ENCODE measurements at places on chromosomes 13 and 19. TPM values are rescaled to one million over a fixed set of nuclear protein-coding genes. Genes with fewer than 3 reads are reported as not detected.
A peak's percentile ranks its signal among the peaks of the same experiment; 100 is the strongest.

Gene KLK11
- 7.2 TPM for total RNA-seq

GRCh38 chr19:13717194-13717643 is 47.1 kb upstream of the MRI1 start:
- DNase-seq, result no peak

DNA sequence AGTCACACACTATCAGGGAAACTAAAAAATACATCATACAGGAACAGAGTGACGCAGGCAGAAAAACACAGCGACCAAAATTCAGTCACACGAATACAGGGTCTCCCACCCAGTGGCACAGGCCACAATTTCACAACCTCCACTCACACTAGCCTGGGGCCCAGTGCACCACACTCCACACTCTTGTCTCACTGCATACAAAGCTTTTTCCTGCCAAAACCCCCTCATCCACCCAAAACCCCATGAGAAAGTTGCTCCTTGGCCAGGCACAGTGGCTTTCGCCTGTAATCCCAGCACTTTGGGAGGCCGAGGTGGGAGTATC is 1.2 kb downstream of the S1PR5 start:
- DNase-seq, result no peak

Gene WASF3
- total RNA-seq, result 10.9 TPM

- no peak for DNase-seq
These were observed 640 bp upstream of the ZNF544 start for GRCh38 chr19:58227964-58228584.

DNA sequence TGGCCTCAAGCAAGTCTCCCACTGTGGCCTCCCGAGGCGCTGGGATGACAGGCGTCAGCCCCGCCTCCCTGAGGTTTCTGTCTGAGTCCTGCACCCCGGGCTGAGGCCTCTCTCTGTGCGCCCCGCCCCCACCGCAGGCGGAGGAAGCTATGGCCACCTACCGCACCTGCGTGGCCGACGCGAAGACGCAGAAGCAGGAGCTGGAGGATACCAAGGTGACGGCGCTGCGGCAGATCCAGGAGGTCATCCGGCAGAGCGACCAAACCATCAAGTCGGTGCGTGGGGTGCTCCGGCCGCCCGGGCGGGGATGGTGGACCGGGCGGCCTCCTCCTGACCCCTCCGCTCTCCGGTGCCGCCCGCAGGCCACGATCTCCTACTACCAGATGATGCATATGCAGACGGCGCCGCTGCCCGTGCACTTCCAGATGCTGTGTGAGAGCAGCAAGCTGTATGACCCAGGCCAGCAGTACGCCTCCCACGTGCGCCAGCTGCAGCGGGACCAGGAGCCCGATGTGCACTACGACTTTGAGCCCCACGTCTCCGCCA is 12.7 kb downstream of the ARHGAP45 start:
- peak; percentile 79 for DNase-seq

Gene COL5A3
- total RNA-seq, result 15.9 TPM

- no peak for DNase-seq
These were observed 4.7 kb downstream of the NKPD1 start for GRCh38 chr19:45156011-45156630.

DNA sequence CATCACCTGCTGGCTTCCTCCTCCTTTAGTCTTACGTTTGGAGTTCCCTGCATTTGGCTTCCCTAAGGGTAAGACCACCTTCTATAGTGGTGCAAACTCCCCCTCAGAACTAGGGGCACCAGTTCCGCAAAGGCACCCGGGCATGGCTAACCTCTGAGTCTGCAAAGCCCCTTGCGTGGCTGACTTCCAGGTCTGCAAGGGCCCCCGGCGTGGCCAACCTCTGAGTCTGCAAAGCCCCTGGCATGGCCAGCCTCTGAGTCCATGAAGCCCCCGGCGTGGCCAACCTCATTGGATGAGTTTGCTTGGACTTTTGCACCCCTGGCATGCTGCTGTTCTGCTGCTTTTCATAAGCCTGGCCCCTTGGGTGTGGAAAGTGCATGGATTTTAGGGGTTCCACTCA is 5.1 kb downstream of the MCF2L start:
- no peak for DNase-seq

GRCh38 chr19:42271045-42271419 is 2.0 kb downstream of the CIC start:
- no peak for DNase-seq

Gene GIPR
- total RNA-seq, result 5.7 TPM

DNA sequence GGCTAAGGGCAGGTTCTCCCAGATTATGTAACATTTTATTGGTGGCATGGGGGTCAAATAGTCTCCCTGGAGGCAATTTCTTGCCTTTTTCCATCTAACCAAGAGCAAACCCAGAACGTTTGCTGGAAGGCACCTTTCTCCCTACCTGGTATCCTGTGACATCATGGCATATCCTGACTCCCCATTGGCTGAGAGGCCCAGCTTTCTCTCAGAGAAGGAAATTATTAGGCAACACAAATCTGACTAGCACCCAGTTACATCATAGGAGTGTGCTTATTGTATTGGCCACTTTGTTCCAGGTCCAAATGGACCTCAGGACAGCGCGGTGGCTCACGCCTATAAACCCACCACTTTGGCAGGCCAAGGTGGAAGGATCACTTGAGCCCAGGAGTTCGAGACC is 13.0 kb downstream of the NTN5 start:
- DNase-seq, result no peak

GRCh38 chr13:113898391-113898790 is 34.5 kb upstream of the GAS6 start:
- no peak for DNase-seq

DNA sequence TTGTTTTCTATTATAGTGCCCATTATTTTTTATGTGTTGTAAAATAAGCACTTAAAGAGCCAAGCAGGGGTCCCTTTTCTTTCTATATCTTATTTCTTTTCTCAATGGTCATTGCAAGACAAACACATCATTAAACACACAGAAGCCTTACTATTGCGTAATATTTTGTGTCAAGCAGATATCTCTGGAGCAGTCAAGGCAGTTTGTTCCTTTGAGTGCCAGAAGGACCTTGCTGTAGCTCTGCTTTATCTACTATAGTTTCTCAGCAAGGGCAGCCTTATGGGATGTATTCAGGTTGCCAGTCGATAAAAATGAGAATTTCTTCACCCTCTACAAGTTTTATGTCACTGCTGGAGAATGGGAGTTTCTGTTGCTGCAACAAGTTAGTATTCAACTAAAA is 319.3 kb downstream of the TDRD3 start:
- DNase-seq, result peak; percentile 13

- DNase-seq, result no peak
These were observed 6.6 kb upstream of the DAPK3 start for GRCh38 chr19:3977242-3978143.

- DNase-seq, result no peak
These were observed 34.4 kb downstream of the STARD13 start for GRCh38 chr13:33251131-33251661.

Gene FUT3
- 31.4 TPM for total RNA-seq

Gene C19orf73
- 1.7 TPM for total RNA-seq

GRCh38 chr19:33303791-33304345 is 1.5 kb upstream of the CEBPA start:
- DNase-seq, result no peak

GRCh38 chr19:35030257-35031071 is at the start of gene SCN1B:
Gene SCN1B (plus strand): TSS chr19:35030470. CDS start chr19:35030821, 351 bp downstream.
- DNase-seq, result no peak

- peak; percentile 69 for DNase-seq
These were observed 73.7 kb downstream of the CYSLTR2 start for GRCh38 chr13:48727241-48728011.

Gene CYP2A6
- total RNA-seq, result 0.31 TPM

DNA sequence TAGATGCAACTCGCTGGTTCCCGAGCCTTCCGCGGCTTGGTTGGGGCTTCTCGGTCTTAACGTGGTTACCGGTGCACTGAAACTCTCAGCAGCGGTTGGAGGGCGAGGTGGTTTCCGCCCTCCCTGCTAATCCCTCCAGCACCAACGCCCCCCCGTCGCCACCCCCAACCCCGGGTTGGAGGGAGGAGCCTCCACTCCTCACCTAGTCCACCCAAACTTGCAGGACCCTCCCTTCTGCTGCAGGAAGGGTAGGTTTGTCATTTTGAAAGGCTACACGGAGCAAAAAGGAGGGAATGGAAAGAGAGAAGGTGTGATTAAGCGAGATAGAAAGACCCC is 465.0 kb downstream of the ITGBL1 start:
- no peak for DNase-seq

GRCh38 chr19:18098891-18099622 is 1.5 kb downstream of the MAST3 start:
- DNase-seq, result no peak

Gene PSG2
- not detected for total RNA-seq

DNA sequence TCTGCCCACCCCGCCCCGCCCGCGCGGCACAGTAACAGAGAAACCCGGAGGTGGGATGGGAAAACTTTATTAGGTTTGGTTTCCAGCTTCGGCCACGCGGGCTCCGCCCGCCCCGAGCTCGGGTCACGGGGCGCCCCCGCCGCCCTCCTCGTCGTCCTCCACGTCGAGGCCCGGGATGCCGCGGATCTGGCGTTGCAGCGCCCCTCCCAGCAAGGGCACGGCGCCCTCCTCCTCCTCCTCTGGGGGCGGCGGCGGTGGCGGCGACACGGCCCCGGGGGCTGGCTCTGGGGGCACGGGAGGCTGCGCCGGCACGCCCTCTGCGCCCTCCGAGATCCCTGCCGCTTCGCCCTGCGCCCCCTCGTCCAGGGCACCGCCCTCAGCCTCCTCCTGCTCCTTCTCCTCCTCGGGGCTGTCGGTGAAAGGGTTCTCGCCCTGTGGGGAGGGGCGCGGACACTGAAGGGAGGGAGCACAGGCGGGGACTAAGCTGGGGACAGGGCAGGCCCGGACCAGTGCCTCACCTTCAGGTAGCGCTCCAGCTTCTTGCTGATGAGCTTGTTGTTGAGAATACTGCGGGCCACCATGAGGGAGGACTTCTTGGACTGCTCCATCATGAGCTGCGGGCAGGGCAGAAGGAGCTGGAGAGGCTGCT is 536 bp upstream of the AKAP8 start:
- peak; percentile 33 for DNase-seq

DNA sequence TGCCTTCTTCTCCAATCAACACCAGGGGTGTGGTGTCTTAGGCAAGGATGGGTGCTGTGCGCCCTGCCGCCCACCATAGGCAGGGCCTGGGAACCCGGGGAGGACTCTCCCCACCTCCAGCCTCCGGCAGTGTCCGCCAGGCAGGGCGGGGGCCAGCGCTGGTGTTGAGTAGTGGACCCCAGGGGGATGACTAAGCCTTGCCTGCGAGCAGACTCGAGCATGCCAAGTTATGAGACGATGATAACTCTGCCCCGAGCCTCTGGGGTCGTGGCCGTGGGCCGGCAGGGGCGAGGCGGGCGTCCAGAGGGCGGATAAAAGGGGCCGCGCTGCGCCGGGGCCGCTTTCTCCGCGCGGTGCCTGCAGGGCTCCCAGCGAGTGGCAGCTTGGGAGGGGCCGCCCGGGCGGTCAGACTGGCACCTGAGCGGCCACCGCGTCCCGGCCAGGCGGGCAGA is at the start of gene MEDAG:
Gene MEDAG (plus strand): TSS at position 340 of the 452 bp plus-strand sequence. CDS start 245 bp downstream, outside the sequence.
- DNase-seq, result peak; percentile 26

DNA sequence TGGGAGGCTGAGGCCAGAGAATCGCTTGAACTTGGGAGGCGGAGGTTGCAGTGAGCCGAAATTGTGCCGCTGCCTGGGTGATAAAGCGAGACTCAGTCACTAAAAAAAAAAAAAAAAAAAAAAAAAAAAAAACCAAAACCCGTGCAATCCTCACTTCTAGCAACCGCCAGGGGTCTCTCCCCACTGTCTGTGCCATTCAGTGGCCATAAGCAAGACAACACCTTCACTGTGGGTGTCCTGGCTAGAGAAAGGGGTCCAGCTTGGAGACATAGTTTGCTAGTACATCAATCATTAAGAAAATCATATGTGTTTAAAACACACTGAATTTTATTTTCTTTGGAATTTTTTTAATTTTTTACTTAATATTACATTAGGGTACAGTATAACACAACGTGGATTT is 68.2 kb downstream of the RASL11A start:
- DNase-seq, result no peak

GRCh38 chr13:45352031-45352430 is 11.0 kb upstream of the TPT1 start:
- DNase-seq, result no peak

GRCh38 chr19:5392486-5392885 is 51.9 kb upstream of the PTPRS start:
- DNase-seq, result no peak

DNA sequence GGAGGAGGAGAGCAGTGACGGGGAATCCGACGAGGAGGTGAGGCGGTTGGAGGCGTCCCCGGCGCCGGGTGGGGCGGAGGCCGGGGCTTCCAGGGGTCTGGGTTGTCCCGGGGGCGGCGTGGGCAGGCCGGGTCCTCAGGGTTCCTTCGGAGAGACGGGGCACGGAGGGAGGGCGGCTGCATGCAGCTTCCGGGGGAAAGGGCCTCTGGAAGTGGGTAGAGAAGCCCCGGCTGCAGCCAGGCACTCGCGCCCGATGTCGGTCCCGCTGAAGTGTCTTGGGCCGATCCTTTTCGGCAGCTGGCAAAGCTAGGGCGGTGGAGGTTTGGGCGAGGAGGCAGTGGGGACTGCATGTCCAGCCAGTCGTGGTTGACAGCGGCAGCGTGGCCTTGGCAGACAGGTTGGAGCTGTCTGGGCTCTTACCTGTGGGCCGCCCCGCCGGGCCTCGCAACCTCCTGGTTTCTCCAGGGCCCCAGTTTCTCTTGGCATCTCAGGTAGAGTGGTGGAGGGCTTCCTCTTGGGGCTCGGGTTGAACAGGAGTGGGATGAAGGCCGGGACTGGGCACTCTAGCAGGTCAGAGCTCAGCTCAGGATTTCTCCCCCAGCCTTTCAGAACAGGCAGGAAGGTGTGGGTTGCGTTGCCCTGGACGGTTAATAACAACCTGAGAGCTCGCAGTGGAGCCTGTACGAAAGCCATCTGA is 690 bp downstream of the KMT2B start:
- DNase-seq, result no peak

DNA sequence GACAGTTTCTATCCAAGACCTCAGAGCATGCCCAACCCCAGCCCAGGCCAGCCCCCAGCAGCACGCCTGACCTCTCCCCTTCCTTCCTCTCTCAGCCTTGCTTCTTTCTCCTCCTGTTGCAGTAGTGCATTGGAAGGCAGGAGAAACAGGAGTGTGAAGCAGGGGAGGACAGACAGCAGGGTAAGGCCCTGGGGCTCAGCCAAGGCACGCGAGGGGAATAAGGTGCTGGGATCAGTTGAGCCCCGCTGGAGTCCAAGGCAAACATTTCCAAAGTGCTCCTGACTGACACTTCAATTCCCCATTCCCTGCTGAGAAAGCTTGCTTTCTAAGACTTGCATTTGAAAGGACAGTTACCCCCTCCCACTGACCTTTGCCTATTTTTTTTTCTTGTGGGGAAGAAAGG is 73.1 kb upstream of the OLFM4 start:
- no peak for DNase-seq

Gene ZNF726
- 5.1 TPM for total RNA-seq

DNA sequence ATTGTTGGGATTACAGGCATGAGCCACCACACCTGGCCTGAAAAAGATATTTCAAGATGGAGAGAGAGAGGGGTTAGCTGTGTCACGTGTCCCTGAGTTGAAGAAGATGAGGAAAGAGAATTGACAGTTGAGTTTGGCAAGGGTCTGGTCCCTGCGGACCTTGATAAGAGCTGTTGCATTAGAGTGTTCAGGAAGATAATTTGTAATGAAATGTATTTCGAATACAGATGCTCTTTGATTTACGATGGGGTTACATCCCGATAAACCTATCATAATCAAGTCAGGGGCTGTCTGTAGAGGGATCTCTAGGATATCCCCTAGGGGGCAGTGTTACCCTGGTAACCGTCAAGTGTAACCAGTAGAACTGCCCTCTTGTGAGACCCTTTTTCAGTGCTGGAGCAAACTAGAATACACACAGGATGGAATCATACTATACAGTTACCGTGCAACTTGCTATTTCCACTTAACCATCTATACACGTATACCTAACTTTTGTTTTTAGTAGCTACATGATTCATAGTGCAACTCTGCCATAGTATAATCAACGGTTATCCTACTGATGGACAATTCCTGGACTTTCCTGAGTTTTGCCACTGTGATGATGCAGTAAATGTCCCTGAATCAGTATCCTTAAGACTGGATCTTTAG is 1.5 kb upstream of the ELOF1 start:
- DNase-seq, result no peak
